ENCODE measurements at places on chromosomes 7 and 10.

- DNase-seq, result no peak
Measured at GRCh38 chr7:96273716-96274115, 48.2 kb downstream of the SLC25A13 start.

DNA sequence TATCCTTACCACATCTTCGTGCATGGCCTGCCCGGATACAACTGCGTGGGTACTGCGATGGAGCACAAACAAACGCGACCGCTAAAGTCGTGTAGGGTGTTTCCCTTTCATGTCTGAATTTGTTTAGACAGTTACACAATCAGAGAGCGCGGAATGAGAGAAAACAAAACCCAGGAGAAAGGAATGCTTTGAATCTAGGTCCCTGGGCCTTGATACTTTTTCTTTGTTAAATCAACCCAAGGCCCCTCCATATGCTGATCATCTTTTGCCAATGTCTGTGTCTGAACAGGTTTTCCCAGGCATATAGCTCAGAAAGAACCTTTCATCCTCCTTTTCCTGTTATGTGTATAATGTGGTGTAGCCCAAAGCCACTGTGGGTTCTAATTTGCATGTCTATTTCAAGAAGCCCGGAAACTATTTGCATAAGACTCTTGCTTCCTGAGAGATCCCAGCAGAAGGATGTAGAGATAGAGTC is 145.8 kb downstream of the FRMD4A start:
- no peak for DNase-seq

GRCh38 chr7:102935450-102936115 is 22.8 kb downstream of the LRRC17 start:
- DNase-seq, result no peak

GRCh38 chr7:68424658-68425297 is 1173.5 kb upstream of the AUTS2 start:
- DNase-seq, result no peak

- no peak for DNase-seq
Measured at GRCh38 chr10:57818522-57818921, 449.2 kb downstream of the IPMK start.

DNA sequence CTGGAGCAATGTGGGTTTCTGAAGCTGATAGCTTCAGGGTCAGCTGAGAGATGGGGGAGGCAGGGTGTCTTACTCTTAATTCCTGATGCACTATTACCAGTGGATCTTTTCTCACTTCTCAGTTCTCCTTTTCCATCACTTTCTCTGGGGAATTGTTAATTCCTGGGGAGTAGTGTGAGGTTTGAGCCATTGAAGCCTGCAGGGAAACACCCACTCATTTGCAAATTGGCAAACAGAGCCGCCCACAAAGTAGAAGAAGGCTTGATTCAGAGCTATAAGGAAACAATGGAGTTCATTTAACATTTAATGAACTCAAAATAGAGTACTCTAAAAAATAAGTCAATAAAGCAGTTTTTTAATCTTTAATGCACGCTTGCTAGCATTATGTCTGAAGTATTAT is 4.3 kb upstream of the TECTB start:
- DNase-seq, result no peak
